Foreskin keratinocyte (primary cell): ENCODE measurements at places on chromosomes 13 and 19.
A peak's percentile ranks its signal among the peaks of the same experiment; 100 is the strongest.

GRCh38 chr19:53977429-53977990 is 13.9 kb upstream of the CACNG6 start:
- DNase-seq = peak; percentile 55

DNA sequence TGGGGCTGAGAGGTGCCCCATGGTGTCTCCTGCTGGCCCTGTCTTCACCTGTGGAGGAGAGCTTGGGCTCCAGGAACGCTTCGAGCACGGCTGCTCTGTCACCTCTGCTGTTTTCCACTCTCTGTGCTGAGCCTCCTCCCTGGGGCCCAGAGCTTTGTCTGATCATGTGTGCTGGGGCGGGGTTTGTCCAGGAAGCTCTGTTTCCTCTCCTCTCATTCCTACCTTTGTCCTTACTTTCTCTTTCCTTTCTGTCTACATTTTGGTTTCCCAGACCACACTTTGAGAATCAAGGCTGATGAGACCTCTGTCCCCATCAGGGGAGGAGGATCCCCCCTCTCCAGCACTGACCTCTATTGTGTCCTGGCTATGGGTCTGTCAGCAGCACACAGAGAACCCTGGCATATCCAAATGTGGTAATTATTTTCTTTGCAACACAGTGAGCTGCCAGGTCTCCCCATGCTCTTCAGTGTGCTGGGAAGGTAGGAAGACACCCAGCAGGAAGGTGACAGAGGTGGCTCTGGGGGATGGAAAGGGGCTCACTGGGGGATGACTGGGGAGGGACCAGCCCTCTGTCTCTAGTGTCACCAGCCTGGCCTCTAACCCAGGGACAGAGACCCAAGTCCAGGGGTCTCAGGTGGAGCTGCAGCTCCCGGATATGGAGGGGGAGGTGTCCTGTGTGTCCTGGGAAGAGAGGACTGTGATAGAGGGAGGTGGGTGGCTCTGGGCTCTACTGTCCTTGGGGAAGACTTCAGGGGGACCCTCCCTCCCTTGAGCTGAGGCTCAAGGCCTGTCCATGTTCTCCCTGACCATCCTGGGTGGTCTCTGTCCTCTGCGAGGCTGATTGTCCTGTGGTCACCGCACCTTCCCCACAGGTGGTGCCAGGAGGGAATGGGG is at the start of gene CEACAM1:
Gene CEACAM1, minus strand, starts transcription at position 128 of the 894 bp plus-strand sequence. Its CDS starts 107 bp downstream, at position 21.
- DNase-seq = peak; percentile 59

DNA sequence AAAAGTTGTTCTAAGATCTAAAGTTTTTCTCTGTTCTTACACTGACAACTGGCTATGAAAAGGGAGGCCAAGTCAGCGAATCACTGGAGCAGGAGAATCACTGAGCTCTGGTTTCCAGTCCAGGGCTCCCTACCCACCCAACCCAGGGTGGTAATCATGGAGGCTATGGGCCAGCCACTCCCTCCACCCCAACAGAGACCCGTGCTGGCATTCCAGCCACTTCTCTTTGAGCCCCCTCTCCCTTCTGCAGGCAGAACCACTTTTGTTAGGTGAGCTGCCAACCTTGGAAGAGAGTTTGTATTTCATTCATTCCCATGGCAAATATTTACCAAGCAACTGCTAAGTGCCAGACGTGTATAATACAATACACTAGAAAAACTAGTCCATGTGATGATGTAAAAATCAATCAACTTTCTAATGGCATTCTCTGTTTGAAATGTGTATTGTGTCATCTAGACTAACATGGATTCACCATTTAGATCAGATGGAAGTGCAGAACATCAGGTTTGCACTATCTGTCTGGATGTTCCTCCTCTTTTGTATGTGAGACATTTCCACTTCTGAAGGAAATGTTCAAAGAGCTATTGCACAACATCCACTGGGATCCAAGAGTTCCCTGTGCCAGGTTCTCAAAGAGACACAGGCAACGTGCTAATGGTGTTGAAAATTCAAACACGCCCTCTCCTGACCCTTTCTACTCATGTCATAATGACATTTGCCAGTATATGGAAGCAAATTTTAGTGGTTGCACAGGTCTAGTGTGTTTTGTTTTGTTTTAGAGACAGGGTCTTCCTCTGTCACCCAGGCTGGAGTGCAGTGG is 5.3 kb downstream of the MLNR start:
- no peak for DNase-seq

GRCh38 chr13:75076476-75076875 is 405.5 kb downstream of the TBC1D4 start:
- no peak for DNase-seq

- peak; percentile 57 for DNase-seq
These were observed 191.0 kb downstream of the SHISA2 start for GRCh38 chr13:25860862-25861261.

DNA sequence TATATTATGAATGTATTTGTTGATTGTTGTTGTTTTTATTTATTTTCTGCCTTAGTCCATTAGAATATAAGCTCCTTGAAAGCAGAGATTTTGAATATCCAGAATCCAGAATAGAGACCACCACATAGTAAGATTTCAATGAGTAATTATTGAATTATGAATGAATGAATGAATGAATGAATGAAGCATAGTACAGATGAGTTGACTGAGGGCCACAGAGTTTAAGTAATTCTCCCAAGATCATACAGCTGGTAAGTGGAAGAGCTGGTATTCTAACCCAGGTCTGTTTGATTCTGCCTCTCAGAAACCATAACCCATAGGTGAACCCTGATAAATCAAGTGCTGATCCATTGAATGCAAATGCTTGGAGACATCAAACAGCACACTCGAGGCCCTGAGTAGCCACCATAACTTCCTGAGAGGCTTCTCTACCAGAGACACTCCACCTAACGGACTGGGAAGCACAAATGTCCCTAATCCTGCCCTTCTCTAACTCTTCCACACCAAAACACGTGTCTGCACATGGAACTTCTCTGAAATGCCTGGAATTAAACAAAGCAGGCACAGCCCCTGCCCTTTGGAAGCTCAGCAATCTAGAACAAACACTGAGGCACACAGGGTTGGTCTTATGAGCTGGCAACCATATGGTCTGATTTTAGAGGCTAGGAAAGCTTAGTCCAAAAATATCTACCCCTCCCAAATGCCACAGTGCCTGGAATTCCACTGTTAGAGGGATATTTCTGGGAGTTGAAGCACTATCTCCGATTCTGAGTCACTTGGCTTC is 190.1 kb downstream of the FOXO1 start:
- no peak for DNase-seq

- peak; percentile 89 for DNase-seq
These were observed at the start of gene ZNF471 for GRCh38 chr19:56507446-56508289. ZNF471 (plus strand) TSS chr19:56507855; CDS start chr19:56511572, 3,717 bp downstream.

DNA sequence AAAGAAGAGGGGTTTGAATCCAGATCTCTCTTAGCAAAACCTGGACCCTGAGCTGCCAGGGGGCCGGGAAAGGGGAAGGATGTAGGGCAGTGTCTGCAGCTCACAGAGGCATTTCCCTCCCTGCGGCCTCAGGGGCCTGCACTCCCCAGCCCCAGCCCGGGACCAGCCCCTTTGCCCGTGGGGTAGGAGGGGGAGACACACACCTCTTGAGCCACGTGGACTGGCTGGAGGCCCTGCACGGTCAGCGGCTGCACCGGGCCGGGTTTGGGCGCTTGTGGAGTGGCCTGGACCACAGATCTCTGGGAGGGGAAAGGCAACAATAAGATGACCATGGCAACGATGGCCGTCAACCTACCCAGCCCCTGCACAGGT is 26.9 kb downstream of the RFX1 start:
- DNase-seq = no peak

- DNase-seq = no peak
These were observed 1519.0 kb upstream of the MIR17HG start for GRCh38 chr13:89828506-89828905.

DNA sequence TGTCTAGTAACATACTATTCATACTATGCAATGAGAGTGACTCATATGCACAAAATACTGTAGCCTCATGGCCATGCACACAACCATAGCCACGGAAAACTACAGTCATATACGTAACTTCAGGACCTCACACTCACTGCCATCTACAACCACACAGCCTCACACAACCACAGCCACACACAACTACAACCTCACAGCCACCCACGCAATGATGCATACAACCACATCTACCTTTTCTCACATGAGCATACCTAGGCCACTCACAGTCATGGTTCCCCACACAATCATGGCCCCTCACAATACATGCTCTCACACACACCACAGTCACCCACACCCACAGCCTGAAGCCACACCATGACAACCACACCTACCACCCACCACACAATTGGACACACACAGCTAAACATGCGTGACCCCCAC is 8.7 kb upstream of the TNFSF14 start:
- DNase-seq = peak; percentile 62

DNA sequence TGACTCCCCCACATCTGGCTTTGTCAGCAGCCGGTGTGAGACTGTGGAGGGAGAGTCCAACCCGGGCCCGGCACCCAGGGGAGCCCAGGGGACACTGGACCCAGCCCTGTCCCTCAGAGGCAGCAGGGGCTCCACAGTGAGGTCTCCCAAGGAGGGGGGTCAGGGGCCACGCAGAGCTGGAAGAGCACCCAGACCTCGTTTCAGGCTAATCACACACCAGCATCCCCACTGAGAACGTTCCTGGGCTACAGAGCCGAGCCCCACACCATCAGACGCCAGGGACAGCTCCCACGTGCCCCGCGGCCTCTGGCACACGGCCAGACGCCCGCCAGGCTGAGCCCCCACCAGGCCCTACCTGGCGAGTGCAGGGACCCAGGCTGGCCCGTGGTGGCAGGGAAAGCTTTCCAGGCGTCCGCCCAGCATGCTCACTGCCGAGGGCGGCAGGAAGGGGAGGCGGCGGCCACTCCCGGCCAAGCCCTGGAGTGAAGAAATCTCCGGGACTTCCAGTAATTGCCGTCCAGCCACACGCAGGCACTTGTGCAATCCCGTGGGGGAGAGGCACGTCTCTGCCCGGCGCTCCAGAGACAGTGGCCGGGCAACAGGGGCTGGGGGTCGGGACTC is 19.2 kb downstream of the SBNO2 start:
- DNase-seq = peak; percentile 48

- DNase-seq = peak; percentile 90
These were observed 1.4 kb upstream of the BCL3 start for GRCh38 chr19:44746946-44747738.

- DNase-seq = no peak
These were observed 18.5 kb upstream of the GPR18 start for GRCh38 chr13:99276706-99277105.

GRCh38 chr13:35760735-35761281 is 284.3 kb upstream of the MAB21L1 start:
- DNase-seq = no peak

DNA sequence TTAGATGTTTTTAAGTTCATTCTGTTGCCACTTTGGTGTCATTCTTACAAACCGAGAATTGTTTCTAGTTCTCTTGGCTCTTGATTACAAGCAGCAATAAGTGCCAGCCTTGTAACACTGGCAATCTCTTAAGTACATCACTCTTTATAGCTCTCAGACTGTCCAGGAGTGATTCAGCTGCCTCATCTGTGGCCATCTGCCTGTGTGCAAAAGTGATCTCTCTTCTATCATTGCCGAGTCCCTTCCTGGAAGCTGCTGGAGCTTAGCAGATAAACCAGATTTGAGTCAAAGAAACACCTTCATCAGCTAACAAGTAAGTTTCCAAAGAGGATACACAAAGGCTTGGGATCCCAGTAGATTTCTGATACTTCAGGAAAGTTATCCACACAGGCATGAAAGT is 23.2 kb downstream of the STOML3 start:
- DNase-seq = no peak

DNA sequence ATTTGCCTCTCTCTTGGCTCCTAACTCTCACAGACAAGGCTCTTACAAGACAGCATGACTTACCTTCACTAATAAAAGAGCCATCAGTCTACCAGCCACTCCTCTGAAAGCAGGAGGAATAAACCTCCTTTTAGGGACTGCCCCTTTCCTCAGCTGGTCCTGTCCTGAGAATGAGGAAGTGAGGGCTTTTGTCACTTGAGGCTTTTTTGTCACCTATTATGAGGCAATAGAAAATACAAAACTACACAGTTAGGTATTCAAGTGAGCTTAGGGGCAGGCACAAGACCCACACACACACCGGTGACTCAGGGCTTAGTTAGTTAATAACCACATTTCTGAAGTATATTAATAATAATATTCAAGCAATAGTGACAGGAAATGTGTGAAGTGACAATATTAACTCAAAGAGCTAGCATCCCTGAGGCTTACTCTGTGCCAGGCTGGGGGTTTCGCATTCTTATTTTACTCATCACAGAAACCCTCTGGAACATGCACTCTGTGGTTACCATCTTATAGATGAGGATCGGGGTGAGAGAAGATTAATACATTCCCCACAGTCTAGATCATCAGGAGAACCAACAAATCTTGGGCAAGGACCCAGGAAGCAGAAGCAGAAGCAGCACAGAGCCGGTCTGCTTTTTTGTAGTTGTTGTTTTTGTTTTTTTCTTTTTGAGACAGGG is 379.9 kb downstream of the LIG4 start:
- no peak for DNase-seq

DNA sequence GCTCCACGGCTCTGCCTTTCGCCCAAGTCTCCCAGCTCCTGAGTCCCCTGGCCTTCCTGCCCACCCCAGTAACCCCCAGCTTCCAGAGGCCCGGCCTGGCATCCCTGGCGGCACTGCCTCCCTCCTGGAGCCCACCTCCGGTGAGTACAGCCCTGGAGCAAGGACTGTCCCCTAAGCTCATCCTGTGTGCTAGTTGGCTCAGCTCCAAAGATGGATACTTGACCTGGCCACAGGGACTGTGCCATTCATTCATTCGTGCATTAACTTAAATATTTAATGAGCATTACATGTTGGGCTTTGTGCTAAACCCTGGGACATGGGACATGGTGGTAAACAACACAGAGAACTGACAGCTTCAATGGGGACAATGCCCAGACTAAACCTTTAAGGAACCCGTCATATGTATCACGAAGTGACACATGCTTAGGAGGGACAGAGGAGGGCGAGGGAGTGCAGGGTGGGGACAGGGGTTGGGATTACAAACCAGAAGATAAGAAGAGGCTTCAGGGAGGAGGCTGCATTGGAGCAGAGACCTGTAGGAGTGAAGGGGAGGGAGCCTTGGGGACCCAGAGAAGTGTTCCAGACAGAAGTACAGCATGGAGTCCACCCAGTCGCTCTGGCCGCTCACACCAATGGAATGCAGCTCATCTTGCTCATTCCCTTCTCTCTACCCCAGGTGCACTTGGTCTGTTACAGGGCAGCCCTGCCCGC is 6.9 kb upstream of the OVOL3 start:
- peak; percentile 42 for DNase-seq

DNA sequence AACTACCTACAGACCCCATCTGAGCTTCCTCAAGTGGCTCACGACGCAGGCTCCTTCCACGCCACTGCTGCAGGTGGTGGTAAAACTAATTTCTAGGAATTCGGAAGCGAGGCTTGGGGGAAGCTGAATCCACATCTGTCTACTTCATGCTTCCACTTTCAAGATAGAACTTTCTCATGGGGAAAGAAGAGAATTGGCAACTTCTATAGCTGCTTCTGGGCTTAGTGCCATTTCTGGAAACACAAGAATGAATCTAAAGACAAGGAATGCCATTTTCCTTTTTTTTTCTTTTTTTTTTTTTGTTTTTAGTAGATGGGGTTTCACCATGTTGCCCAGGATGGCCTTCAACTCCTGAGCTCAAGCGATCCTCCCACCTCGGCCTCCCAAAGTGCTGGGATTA is 2.8 kb upstream of the NLRP12 start:
- DNase-seq = no peak
